ENCODE measurements at places on chromosomes 12 and 14.

DNA sequence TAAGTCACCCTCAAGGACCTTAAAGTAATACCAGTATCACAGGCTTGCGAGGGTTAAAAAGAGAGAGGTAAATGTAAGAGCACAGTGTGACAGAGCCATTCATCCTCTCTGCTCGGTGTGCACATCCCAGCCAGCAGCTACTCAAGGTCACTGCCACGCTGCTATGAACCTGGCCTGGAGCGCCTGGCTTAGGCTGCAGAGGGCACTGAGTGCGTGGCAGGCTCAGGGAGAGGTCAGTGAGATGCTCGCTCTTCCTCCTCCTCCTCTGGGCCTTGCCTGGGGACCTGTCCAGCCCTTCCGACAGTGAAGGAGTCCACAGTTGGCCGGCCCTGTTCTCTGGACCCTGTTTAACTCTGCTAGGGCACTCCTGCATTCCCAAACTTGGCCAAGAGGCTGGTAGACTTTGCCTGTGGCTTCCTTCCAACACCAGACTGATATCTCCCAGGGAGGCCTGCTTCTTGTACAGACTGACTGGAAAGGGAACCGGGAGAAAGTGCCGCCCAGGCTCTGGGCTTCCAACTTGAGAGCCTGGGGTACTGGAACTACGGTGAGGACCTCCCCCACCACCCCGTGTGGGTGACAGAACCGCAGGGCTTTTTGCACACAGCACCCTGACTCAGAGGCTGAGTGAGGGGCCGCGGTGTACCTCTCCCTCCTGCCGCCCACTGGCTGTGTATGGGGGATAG lies 62.6 kb upstream of the CORO1C start:
- peak; percentile 47 for DNase-seq
- H3K4me1 ChIP-seq: no peaks in the 10 kb centered on the region
- H3K4me3 ChIP-seq: no peak overlapping the region
- H3K27me3 ChIP-seq: no peaks in the 10 kb centered on the region

- H3K4me1 ChIP-seq: no peaks in the 10 kb centered on the region
- H3K27me3 ChIP-seq: peaks cover 7% of the 10 kb centered on the region
- H3K4me3 ChIP-seq: no peak overlapping the region
- DNase-seq: no peak
- H3K27ac ChIP-seq: peak overlapping the region; percentile 40
These were observed 791.5 kb downstream of the MED13L start for GRCh38 chr12:115485967-115486366.

DNA sequence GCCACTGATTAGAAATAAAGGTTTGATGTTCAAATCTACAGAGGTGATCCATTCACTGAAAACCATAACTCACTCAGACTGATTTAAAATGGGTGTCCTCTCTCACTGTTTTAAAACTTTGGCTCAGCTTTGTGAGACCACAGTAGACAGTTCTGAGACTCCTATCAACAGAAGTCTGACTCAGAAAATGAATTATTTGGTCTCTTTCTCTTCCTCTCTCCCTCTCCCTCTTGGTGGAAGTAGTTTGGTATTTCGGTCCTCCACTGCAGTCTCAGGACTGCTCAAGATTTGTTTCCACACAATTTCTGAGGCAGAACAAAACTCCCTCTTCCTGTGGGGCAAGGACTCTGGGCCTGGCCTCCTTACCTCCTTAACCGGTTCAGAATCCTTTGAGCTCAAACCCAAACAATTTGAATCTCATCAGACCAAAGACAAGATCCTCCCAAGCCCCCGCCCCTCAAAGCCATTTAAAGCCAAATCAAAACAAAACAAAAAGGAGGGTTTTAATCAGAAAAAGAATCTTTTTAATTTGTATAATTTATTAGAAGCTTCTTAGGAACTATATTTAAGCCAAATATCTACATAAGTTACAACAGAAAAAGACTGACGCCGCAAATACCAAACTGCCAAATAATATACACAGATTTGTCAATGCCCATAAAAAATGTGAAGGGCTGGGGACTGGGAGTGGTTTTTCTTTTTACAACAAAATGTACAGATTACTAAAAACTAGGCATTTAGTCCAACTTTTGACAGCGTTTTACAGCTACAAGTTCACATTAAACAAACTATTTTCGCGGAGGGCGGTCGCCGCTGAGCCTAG lies 3.9 kb downstream of the NKX2-1 start:
- H3K4me1 ChIP-seq: peaks cover 19% of the 10 kb centered on the region
- no peak for DNase-seq
- H3K4me3 ChIP-seq: no peak overlapping the region
- no peak overlapping the region for H3K27ac ChIP-seq
- H3K36me3 ChIP-seq: no peaks in the 10 kb centered on the region

DNA sequence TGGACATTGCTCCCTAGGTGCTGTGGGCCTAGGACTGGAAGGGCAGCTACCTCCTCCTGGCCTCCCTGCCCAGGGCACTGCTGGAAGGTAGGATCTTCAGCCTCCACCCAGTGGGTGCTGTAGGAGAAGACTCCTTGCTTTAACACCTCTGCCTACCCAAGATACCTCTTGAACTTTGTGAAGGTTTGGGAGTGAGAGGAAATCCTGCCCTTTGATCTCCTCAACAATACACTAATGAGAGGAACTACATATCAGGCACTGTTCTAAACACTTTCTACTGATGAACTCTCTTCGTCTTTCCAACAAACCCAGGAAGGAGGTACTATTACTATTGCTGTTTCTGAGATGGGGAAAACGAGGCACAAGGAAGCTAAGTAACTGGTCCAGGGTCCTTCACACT lies 66.9 kb downstream of the PLEKHG3 start:
- DNase-seq: no peak
- no peak overlapping the region for H3K27ac ChIP-seq
- H3K27me3 ChIP-seq: no peaks in the 10 kb centered on the region
